ENCODE measurements at places on chromosomes 2 and 18. TPM values are rescaled to one million over a fixed set of nuclear protein-coding genes. Genes with fewer than 3 reads are reported as not detected.

Gene IMMT
- total RNA-seq = 67.5 TPM

Gene GALNT3
- total RNA-seq = 0.32 TPM

Gene TMEM178A
- total RNA-seq = not detected

Gene NOSTRIN
- under 0.01 TPM for total RNA-seq

Gene NDUFV2
- total RNA-seq = 176 TPM

Gene DUSP11
- 28.3 TPM for total RNA-seq

Gene BMP10
- not detected for total RNA-seq

Gene ALK
- total RNA-seq = not detected

Gene SCYGR4
- total RNA-seq = not detected

Gene CTAGE1
- total RNA-seq = not detected

Gene TDRD15
- under 0.01 TPM for total RNA-seq

Gene FIGN
- 1.1 TPM for total RNA-seq

Gene AKAIN1
- total RNA-seq = not detected

Gene EN1
- total RNA-seq = not detected

Gene ATG9A
- total RNA-seq = 31.2 TPM

Gene RBM43
- total RNA-seq = 2.7 TPM

Gene SLC23A3
- 0.65 TPM for total RNA-seq

Gene TUBB8B
- total RNA-seq = not detected

Gene DCTN1
- 113 TPM for total RNA-seq

Gene DPP4
- 69.3 TPM for total RNA-seq

Gene COLEC11
- not detected for total RNA-seq

Gene OSR1
- total RNA-seq = not detected

Gene ACKR3
- total RNA-seq = 21.1 TPM

Gene BUB1
- 35.7 TPM for total RNA-seq

Gene FAM124B
- total RNA-seq = 155 TPM

Gene PTPRM
- 37.2 TPM for total RNA-seq

Gene GAL3ST2
- not detected for total RNA-seq

Gene CNTNAP5
- total RNA-seq = not detected

Gene CDH7
- under 0.01 TPM for total RNA-seq

Gene METTL21A
- total RNA-seq = 15.9 TPM

Gene CNOT11
- total RNA-seq = 24.0 TPM

Gene CSRNP3
- total RNA-seq = 0.46 TPM

Gene CCT7
- total RNA-seq = 547 TPM

Gene HOXD9
- total RNA-seq = 1.3 TPM

Gene RAB31
- total RNA-seq = 34.1 TPM

Gene LRP1B
- under 0.01 TPM for total RNA-seq

Gene STARD7
- 142 TPM for total RNA-seq

Gene PRSS56
- not detected for total RNA-seq

Gene ADD2
- total RNA-seq = 2.9 TPM

Gene FHL2
- total RNA-seq = 111 TPM

Gene ASXL2
- 5.5 TPM for total RNA-seq

Gene SMIM21
- not detected for total RNA-seq

Gene YES1
- 189 TPM for total RNA-seq

Gene RIT2
- not detected for total RNA-seq

Gene MAP3K19
- not detected for total RNA-seq

Gene BBS5
- 5.0 TPM for total RNA-seq

Gene CABYR
- 2.9 TPM for total RNA-seq

Gene FSHR
- total RNA-seq = not detected

Gene PGAP1
- 7.6 TPM for total RNA-seq

Gene DNAJC5G
- not detected for total RNA-seq

Gene RAB6C
- not detected for total RNA-seq

All from epithelial cell of umbilical artery (primary cell).